ENCODE measurements at places on chromosomes 1 and 21. TPM values are rescaled to one million over a fixed set of nuclear protein-coding genes. Genes with fewer than 3 reads are reported as not detected.

Gene SPRR2F
- total RNA-seq, result not detected

DNA sequence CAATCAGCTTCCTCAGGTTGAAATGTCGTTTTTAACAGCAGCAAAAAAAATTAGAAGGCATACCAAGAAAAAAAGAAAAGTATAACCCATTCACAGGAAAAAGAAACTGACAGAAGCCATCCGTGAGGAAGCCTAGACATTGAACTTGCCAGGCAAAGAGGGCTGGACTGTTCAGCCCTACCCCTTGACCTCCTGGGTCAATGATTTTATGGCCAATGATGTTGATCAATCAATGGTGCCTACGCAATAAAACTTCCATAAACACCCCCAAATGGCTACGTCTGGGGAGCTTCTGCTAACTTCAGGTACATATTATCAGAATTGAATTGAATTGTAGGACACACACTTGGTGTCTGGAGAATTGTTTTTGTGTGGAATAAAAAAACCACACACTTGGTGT lies 4.8 kb upstream of the PSEN2 start:
- DNase-seq, result no peak

Gene VSIG8
- total RNA-seq, result not detected

DNA sequence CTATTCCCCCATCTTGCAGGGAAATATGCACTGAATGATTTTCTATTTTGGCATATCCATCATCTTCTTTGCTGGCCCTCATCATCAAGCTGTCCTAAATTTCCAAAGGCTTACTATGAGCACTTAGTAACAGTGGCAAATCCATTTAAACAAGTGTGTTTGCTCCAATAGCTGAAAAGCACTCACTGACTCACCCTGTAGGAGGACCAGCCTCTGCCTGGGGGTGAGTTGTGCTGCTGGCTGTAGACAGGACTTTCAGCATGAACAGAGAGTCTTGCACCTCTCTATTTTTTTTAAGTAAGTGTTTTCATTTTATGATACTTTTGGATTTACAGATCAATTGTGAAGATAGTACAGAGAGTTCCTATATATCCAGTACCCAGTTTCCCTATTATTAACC lies 97.3 kb downstream of the SLC35F3 start:
- no peak for DNase-seq

DNA sequence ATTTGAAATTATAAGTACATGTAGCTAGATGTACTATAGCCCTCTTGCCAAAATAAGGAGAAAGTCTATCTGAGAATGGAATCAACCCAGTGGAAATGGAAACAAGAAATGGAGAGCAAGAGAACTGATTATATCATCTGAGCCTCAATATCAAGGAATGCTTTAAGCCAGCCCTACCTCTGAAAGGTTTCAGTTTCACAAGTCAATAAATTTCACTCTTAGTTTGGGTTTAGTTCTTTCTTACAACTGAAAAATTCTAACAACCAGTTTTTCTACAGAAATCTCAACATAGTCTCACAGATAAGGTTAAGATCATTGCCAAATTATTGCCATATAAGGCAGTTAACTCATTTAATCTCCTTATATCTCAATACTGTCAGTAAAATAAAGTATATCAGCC lies 80.0 kb downstream of the EPS15 start:
- DNase-seq, result no peak

- no peak for DNase-seq
Observed at GRCh38 chr1:15071936-15072335, 81.6 kb upstream of the TMEM51 start.

Gene OR2T2
- not detected for total RNA-seq

DNA sequence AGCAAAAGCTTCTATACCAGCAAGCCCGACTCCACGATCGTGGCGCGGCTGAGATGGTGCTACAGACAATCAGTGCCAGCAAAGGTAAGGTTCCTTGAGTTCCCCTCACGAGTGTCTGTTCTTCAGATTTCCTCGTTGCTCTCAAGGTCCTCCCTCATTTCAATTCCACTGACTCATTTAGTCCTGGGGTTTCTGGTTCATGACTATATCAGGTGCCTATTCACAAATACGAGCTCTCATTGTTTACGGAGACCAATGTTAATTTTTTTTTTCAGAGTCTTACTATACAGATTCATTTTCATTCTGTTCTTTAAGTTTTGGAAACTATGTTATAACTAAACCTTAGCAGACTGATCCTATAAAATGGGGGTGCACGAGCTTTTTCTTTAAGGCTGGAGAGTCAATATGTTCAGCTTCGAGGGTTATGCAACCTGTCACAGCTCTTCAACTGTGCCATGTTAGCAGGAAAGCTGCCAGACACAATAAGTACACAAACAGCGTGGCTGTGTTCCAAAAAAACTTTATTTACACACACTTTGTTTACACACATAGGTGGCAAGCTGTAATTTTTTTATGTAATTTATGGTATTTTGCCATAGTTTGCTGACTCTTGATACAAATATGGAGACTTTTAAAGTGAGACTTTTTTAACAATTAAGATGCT lies 134.3 kb downstream of the ZP4 start:
- no peak for DNase-seq

Gene DCDC2B
- not detected for total RNA-seq

DNA sequence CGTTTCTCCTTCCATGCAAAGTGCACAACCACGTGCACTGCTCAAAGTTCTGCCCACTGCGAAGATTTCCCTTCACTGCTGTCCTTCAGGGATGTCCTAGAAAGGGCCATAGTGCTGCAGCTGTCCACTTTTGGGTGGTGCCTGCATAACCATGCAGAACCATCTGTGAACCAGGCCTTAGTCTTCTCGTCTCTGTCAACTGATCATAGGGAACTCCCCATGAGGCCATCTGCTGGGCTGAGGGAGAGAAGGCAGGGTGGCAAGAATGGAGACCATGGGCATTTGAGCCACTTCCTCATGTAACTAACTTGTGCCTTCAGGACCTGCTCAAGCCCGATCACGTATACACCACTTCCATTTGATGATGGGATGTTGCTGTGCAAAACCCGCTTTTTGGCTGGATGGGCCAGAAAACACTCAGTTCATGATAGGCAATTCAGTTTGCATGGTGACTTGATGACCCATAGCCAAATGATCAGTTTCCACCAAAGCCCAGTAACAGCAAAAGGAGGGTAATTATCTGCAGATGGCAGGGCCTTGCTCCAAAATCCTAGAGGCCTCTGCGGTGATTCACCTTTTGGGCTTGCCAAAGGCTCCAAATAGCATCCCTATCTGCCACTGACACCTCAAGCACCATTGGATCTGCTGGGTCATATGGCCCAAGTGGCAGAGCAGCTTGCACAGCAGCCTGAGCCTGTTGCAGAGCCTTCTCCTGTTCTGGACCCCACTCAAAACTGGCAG lies 9.5 kb downstream of the ST6GALNAC5 start:
- DNase-seq, result no peak

DNA sequence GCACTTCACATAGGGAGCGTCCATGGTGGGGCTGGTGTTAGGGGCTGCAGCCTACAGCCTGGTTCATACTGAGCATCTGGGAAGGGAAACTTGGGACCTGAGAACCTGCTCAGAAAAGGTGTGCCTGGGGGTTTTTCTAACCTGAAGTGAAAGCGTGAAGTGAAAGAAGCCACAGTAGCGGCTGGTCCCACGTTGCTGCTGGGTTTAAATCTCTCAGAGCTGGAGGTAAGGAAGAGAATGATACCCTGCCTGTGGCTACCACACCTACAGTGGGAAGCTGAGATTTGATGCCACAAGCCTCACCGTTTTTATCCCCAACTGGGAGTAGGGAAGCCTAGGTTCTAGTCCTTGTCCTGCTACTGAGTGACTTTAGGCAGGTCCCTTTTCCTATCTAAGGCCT lies 21.0 kb upstream of the FUCA1 start:
- no peak for DNase-seq

- DNase-seq, result no peak
Observed at GRCh38 chr21:37273911-37274690, 7.0 kb upstream of the VPS26C start.

DNA sequence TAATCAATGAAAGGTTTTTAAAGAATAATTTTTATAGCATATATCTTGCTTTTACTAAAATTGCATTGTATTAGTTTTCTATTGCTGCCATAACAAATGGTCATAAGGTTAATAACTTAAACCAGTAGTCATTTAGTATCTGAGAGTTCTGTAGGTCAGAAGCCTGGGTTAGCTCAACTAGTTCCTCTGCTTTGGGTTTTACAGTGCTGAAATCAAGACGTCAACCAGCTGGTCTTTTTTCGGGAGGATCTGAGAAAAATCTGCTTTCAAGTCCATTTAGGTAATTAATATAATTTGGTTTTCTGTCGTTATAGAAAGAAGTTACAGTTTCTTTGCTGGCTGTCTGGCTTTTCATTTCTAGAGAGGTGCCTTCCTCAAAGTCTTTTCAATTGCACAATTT lies 577.7 kb downstream of the MRPL39 start:
- DNase-seq, result no peak

DNA sequence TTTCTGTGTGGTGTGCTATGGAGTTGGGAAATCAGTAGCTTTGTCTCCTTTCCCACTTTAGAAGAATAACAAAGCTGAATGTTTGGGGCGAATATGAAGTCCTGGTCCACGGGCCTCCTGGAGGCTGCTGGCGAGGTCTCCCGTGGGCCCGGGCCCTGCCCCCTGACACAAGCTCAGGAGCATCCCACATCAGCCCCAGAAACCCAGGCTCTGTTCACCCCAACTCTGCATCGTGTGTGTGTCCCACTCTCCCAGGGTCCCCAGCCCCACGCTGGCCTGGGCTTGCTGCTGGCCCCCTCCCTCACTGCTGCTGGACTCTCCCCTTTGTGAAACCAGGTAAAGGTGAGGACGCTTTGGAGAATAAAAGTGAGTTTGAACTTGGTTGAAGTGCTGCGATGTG lies 8.1 kb downstream of the PRDM16 start:
- no peak for DNase-seq
